Right hindlimb (tissue), 1 donor: ENCODE measurements at places on chromosomes 3 and 15.

- no peak for DNase-seq
Observed at GRCh38 chr3:31436830-31437229, 95.9 kb upstream of the STT3B start.

GRCh38 chr15:88021601-88022000, 234.9 kb downstream of the NTRK3 start:
- DNase-seq = no peak

DNA sequence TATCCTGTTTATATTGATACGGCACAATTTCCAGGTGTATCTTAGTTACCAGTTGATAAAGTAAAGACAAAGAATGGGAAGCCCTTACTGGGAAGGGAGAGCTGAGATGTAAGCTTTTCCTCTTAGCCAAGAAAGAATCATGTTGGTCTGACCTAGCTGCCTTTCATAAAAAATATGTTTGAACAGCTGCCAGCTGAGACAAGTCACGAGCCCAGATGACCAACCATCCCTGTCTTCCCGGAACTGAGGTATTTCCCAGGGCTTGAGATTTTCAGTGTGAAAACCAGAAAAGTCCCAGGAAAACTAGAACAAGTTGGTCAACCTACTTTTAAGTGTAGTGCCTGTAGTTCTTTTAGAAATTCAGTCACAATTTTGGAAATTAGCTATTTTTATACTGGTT, 3.6 kb upstream of the MYH15 start:
- no peak for DNase-seq

DNA sequence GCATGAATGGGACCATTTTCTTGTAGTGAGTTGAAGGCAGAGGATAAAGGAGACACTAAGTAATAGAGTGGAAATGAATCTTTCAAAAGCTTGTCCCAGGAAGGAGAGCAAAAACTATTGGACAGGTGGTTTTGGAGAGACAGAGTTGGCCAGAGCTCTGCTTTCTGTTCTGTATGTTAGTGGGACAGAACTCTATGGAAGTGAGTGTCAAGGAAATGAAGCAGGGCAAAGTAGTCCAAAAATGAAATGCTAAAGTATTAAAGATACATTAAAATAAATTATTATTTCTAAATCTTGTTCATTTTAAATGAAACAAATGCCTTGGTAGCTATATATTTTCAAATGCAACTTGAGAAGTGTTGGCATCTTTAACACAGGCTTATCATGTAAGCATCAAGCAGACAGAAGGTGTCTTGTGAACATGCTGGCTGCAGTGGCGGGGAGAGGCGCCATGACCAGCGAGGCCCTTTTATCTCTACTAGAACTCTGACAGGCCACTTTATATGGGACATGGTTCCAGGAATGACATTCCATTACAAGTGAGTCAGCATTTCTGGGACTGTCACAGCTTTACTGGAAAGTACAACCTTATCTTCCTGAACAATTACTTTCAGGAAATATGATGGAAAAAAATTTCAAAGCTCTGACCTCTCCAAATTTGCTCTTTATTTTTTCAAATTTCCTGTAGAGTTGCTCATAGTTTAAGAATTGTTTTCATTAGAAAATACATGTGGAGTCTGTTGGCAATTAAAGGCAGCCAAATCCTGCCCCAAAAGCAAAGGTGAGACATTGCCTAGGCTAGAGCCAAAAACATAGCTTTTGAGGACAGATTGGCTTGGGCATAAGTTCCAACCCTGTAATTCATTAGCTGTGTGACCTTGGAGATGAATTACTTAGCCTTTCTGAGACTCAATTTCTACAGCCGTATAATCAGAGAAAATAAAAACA, 106.5 kb downstream of the ECT2 start:
- no peak for DNase-seq

GRCh38 chr3:119420196-119420595, 43.2 kb downstream of the TMEM39A start:
- no peak for DNase-seq

GRCh38 chr15:100994597-100995446, 75.7 kb downstream of the LRRK1 start:
- DNase-seq = no peak

DNA sequence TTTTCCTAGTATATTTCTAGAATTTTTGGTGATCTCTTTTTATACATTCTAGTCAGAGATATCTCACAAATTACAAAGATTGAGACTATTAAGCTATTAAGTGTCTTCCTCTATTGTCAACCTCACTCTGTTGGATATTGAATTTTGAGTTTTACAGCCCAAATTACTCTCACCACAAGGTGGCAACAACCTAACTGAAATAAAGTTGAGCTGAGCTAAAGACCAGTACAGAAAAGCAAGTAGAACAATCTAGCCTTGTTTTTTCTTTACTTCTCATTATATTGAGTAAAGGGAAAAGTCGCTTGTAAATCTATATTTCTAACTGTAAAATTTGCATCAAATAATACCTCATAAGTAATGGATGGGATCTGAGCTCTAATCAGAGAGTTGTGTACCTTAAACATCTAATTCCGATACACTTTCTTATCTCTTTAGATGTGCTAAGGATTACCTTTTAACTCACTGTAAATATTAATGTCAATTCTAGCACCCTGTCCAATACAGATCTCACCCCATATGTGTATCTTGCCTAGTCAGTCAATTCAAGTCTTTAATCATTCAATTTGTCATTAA, 13.6 kb upstream of the COMMD2 start:
- DNase-seq = no peak

DNA sequence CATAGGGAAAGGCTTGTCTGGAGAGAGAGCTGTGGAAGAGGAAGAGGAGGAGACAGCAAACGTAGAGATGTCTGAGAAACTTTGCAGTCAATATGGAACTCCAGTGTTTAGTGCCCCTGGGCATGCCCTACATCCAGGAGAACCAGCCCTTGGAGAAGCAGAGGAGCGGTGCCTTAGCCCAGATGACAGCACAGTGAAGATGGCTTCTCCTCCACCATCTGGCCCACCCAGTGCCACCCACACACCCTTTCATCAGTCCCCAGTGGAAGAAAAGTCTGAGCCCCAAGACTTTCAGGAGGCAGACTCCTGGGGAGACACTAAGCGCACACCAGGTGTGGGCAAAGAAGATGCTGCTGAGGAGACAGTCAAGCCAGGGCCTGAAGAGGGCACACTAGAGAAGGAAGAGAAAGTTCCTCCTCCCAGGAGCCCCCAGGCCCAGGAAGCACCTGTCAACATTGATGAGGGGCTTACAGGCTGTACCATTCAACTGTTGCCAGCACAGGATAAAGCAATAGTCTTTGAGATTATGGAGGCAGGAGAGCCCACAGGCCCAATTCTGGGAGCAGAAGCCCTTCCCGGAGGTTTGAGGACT, 6.9 kb downstream of the MAP1A start:
- DNase-seq = no peak

DNA sequence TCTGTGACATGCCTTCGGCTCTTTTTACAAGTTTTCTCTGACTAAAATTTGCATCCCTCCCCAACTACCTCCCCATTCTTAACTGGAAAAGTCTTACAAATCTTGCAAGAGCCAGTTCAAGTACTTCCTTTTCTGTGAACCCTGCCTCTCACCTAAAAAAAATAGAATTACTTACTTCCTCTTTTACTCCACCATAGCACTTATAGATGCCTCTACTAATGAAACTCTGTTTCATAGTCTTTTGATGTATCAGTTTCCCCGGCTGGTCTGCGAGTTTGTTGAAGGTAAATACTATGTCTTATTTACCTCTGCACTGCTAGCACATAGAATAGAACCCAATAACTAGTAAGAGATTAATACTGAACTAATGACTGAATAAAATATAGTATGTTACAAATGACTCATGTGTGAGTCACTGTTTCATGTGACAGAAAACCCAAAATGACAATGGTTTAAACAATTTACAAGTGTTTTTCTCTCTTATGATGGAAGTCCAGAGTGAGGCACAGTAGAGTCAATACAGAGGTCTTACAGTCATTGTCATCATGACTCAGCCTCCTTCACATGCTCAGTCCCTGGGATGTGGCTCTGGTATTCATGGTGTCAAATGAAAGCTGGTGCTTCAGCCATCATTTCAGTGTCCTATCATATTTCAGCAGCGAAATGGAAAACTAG, 393.5 kb downstream of the RSL24D1 start:
- DNase-seq = no peak

- DNase-seq = no peak
Observed at GRCh38 chr3:89179355-89180001, 72.1 kb downstream of the EPHA3 start.

DNA sequence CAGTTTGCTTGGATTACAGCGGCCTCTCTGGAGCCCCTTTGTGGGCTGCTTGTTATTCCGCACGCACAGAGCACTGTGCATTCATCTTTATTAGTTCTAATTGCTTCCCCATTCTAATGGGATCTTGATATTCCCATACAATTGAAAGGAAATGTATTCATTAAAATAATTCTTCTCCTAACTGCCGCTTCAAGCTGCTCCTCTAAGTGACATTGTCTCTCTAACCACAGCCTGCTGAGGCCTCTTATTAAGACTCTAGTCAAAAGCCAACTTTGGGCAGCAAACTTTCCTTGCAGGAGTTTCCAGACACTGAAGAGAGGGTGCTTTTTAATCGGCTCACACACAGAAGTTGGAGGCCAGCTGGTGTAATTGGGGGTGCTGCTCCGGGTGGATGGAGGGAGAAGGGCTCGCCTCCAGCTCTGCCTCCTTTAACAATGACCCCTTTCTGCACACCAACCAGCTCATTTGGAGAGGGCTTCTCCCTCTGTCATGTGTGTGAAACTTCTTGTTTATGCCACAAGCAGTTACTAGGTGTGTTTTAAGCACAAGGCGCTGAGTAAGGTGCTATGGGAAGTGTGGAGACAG, 5.6 kb upstream of the MAGEF1 start:
- peak; percentile 44 for DNase-seq

DNA sequence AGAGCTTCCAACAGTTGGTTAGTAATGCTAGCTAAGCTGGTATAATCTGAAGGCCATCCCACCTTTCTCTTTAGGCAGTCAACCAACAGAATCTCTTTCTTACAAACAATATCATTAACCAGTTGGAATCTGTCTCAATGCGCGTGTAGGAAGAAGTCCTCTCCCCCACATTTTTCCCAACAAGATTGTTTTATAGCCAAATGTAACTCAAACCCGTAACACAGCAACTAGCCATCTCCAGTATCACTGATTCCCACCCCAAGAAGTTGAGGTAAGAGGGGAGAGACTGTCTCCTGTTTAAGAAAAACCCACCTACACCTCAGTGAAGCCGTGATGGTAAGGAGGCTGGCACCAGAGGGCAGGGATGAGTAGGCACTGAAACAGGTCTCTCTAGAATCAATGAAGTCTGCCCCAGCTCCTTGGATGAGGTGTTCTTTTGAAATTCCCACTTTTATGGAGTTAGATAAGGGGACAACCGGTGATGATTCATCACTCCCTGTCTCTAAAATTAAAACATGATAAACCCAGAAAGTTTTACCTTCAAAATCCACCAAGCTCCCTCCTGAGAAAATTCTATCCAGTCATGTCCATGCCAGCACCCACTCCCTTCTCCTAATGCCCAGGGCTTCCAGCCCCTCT, 30.9 kb downstream of the CDC25A start:
- no peak for DNase-seq

- no peak for DNase-seq
Observed at GRCh38 chr15:37138591-37139215, 38.4 kb upstream of the MEIS2 start.

- no peak for DNase-seq
Observed at GRCh38 chr3:102480139-102480538, 45.3 kb downstream of the ZPLD1 start.
